Brain microvascular endothelial cell (primary cell): ENCODE measurements at places on chromosomes 12 and 14.

- DNase-seq, result no peak
These were observed 4.1 kb upstream of the CSAD start for GRCh38 chr12:53184828-53185227.

GRCh38 chr12:49967777-49968250 is 4.9 kb upstream of the AQP6 start:
- DNase-seq, result no peak

DNA sequence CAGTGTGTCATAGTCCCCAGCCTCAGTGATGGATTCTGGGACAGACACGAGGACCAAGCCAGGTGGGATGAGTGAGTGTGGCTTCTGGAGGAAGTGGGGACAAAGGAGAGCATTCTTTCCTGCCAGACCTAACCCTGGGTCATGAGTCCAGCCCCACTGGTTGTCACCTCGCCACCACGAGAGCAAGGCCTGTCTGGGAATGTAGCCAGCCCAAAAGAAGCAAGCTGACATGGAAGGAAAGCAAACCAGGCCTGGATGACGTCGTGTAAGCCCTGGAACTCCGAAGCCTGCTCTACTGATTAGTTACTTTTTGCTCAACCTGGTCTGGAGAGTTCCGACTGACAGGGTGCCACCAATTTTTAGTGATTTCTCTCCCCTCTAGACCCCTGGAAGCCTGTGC is 105.9 kb downstream of the SINHCAF start:
- no peak for DNase-seq

DNA sequence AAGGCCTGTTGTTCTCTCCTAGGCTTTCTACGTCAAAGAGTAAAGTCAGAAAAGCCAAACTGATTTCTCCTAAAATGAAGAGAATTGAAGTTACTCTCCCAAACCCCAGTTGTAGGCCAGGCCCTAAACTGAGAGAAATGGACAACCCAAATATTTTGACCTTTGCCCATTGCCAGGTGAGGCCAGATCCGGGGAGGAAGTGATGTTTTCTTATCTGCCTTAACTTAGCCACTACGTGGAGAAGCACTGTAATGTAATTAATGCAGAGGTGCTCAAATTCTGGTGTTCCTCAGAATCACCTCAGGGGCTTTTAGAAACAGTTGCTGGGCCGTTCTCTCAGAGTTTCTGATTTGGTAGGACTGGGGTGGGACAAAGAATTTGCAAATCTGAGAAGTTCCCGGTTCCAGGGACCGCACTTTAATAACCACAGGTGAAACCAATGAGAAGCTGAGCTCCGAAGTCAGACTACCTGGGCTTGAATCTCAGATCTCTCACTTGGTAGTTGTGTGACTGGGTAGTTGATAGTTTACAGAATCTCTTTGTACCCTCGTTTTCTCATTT is 73.2 kb downstream of the ETV6 start:
- no peak for DNase-seq

- no peak for DNase-seq
These were observed 20.8 kb upstream of the CDK17 start for GRCh38 chr12:96421014-96421413.

DNA sequence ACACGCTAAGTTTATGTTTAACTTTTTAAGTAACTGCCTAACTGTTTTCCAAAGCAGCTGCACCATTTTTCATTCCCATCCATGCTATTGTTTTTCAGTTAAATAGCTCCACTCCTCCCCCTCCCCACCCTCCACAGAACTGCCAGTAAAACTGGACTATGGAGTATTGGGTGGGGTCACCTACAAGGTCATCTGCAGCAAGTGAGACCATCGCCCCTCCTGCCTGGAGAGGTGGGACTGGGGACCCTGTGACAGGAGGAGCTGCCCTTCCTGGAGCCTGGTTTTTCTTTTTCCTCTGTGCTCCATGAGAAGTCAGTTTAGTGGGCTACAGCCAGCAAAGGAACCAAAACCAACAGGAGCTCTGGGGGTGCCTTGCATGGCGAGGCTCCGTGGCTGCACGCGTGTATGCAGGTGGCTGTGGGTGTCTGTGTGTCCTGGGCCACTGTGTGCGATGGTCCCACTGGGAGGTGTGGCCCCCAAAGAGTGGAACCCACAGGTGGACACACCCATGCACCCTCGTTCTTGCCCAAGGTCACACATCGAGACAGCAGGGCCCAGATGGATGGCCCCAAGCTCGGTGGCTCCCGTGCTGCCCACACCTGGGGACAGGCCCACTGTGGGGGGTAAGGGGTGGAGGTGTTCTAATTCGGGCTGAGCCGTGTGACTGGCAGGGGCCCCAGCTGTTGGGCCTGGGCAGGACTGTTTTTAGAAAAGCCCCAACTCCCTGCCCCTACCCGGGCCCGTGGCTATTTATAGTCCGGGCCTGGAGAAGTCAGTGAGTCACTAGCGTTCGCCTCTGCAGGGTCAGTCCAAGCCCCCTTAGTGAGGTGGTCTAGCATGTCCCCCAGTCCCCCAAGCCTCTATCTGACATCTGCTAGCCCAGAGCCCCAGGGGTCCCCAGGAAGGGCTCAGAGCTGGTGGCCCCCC is 2.3 kb upstream of the ADSS1 start:
- DNase-seq, result no peak

GRCh38 chr12:28378736-28379135 is 188.5 kb downstream of the CCDC91 start:
- peak; percentile 14 for DNase-seq
